ENCODE measurements at places on chromosomes 5 and 9.

DNA sequence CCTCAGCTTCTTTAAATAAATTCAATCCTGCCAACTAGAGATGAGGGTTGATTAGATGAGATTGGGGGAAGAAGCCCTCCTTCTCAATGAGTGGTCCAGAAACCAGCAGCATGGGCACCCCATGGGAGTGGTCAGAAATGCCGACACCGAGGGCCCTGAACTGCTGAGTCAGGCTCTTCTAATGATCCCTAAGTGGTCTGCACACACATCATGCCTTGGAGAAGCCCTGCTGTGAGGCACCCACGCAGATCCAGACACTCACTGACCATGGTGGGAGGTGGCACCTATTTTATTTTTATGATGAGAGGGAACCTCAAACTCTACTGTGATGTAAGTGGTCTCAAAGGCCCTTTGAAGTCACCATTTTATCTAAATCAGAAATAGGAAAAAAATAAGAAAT lies 72.3 kb upstream of the BOD1 start:
- no peak for DNase-seq

DNA sequence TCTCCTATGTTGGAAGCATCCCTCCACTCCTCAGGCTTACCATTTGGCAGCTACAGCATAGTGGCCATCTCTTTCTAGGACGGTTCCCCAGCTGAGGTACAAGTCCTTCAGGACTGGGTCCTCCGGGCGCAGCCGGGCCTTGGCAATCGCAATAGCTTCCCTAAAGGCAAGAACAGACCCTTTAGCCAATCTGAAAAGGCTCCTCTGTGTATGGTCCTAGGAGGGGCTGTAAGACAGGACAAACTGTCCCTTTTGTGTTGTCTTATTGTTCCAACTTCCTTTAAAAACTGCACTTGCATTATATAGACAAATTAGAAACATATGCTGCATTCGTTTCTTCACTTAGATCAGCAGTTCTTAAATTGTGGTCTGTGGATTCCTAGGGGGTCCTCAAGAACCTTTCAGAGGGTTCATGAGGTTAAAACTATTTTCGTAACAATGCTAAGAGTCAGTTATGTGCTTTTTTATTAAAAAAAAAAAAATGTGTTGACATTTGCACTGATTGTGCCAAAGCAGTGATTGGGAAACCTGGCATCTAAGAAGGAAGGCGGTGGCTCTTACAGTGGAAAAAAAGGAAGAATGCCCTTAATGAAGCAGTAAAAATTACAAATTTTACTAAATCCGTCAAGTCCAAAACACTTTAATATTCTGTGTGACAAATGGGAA lies 38.7 kb downstream of the GEMIN5 start:
- DNase-seq, result no peak

DNA sequence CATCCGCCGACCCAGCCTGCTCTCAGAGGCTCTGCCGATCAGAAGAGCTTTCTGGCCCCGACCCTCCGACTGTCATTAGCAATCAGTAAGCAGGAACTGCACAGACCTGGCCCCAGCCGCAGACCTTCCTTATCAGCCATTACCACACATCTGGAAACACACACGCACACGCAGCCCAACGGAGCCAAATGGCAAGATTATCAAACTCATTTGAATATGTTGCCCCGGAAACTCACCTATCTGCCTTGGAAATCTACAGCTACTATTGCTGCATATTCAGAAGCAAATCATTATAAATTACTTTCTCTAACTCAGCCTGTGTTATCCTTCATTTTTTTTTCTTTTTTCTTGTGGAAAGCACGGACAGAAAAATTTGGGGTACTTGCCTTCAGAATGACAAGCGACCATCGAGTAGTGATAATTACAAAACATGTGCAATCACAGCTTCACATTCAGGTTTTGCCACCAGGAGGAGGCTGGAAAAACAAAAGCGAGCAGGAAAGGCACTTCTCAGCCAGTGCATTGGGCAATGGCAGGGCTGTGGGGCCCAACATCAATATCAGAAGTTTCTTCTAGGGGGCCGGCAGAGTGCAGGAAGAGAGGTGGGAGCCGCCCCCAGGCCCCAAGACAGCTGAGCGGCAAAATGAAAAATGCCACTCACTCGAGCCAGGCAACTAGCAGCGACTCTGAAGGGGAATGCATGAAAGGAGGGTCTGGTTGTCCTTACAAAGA lies 122.3 kb downstream of the VAV2 start:
- peak; percentile 14 for DNase-seq

- peak; percentile 50 for DNase-seq
Measured at GRCh38 chr5:180470966-180471582, 23.1 kb upstream of the CNOT6 start.

DNA sequence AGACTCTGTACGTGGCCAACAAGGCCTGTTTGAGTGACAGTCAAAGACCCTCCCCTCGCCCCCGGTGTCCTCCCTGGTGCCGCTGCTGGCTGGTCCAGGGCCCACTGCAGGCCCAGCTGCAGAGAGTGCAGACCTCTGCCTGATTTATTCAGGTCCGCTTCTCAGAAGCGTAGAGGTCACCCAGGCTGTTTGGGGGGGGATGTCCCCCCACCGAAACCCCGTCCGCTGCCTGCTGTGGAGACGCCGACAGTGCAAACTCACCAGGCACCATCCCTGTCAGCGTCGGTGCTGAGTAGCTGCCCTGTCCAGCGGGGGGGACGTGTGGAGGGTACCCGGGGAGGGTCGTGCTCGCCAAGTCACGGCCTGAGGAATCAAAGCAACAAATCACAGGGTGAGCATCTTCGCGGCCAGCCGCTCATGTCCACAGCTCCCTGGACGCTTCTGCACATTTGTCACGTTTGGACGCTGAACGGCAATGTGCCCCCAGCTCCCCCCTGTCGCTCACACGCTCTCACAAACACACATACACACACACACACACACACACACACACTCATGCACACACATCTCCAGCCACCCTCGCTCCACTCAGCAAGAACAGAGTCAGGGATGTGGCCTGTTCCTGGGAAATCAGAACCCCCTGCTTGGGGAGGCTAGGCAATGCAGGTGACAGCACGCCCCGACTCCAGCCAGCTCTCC lies 152.2 kb downstream of the PAX5 start:
- DNase-seq, result no peak

DNA sequence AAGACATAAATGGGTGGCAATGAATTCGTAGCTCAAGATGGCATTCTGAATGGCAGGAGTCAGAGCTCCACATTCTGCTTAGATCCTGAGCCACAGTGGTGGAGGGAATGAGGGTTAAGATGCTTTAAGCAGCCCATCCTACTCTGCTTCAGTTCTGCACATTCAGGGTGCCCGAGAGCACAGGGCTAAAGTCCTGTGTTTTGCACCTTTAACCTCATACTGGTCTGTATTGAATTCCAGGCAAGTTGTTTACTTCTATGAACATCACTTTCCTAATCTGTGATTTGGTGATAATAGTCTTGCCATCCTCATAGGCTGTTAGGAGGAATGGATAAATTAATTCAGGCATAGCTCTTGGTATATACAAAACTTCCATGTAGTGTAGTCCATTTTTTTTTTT lies 321.6 kb upstream of the CD180 start:
- DNase-seq, result no peak

- DNase-seq, result no peak
Measured at GRCh38 chr9:127269449-127269848, 4.9 kb downstream of the GARNL3 start.

GRCh38 chr5:8057769-8058168 lies 188.8 kb downstream of the MTRR start:
- DNase-seq, result no peak

- no peak for DNase-seq
Measured at GRCh38 chr9:27659571-27659970, 86.3 kb upstream of the C9orf72 start.

GRCh38 chr9:134320868-134321471 lies 5.3 kb upstream of the RXRA start:
- DNase-seq, result no peak

- no peak for DNase-seq
Measured at GRCh38 chr5:126514558-126515141, 80.4 kb downstream of the ALDH7A1 start.

DNA sequence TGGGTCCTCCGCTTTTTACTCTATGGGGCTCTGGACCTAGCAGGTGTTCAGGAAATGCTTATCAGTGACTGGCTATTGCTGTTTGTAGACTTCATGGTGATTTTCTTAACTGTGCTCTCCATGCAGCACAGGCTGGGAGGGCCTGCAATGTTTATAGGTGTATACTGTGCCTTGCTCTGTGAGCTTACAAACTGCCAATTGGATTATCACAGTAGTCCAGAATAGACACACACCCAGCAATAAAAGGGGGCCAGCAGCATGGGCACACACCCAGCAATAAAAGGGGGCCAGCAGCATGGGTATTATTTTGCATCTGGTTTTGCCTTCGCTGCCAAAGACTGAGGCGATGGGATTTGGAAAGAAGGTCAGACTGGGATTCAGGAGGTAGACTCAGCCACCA lies 100.0 kb downstream of the CRB2 start:
- DNase-seq, result no peak

DNA sequence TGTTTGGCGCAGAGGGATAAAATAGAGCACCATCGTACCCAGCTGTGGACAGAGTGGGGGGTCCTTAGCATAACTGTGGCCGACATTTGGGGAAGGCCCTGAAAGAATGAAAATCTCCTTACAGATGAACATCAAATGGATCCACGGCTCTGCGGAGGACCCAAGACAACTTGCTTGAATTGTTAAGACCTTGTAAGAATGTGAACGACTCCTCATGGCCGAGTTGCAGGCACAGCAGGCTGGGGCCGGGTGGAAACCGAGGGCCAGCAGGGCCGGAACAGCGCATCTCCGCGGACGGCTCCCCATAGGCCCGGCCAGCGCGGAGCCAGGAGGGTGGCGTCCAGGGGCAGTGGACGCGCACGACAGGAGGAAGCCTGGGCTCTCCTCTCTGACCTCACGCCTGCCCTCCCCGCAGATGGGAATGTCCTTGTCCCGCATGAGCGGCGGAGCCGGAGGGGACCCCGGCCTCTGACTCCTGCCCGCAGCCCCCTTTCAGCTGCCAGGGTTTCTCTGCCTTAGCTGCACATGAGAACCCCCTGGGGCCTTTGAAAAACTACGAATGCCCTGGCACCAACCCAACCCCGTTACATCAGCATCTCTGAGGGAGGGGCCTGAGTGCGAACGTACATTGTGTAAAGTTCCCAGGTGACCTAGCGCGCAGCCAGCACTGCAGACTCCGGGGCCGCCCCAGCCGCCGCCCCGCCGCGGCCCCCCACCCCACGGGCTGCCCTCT lies 36.2 kb upstream of the PTCH1 start:
- peak; percentile 4 for DNase-seq

DNA sequence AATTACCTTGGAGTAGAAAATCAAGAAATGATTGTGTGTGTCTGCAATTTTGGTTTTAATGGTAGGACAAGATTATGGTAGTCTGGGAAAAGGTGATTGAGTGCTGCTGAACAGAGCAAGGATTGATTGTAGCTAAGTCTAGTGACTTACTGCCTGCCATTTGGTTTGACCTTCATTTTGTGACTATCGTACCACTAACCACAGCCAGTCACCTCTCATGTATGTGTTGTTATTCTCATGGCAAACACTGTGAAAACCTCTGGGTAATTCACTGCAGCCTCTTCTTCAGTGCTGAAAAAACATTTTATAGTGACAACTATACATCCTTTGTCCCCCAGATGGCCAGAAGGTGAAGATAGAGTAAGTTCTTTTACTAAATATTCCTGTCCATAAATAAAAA lies 37.5 kb downstream of the CTNNA1 start:
- no peak for DNase-seq

- no peak for DNase-seq
Measured at GRCh38 chr9:120306088-120306487, 273.9 kb downstream of the CDK5RAP2 start.

- no peak for DNase-seq
Measured at GRCh38 chr9:99264070-99264680, 42.1 kb downstream of the SEC61B start.

- DNase-seq, result no peak
Measured at GRCh38 chr5:136686192-136686872, 321.0 kb upstream of the TRPC7 start.

DNA sequence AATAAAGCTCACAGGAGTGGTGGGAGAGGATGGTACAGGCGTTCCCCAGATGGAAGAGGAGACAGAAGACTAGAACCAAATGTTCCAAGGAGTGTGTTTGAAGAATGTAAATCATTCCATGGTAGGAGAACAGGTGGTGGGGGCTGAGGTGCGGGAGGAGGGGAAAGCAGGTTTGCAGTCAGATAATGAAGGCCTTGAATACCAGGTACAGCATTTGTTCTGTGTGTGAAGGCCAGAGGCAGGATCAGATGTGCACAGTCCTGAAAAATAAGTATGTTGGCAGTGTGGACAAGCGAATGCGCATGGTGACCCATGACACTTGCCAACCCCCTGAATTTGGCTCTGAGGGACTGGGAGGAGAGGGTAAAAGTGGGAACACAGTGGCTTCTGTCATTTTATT lies 59.9 kb upstream of the ALDH1B1 start:
- DNase-seq, result no peak

- DNase-seq, result no peak
Measured at GRCh38 chr5:7852542-7852941, 1.6 kb upstream of the CFAP90 start.

DNA sequence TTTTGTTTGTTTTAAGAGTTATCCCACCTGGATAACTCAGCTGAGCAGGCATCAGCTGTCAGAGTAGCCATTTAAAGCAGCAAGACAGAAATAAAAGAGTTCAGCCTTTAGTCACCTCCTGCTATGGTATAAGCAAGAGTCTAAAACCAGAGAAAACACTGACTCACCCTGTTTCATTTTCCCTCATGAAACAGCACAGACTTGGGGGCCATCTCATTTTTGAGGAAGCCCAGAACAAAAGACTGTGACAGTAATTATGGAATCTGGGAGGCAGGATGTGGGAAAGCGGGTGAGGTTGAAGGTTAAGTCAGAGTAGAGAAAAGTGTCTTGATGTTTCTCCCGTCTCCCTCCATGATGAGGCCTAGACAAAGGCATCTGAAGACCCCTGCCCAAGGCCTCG lies 90.2 kb upstream of the FAM174A start:
- no peak for DNase-seq

DNA sequence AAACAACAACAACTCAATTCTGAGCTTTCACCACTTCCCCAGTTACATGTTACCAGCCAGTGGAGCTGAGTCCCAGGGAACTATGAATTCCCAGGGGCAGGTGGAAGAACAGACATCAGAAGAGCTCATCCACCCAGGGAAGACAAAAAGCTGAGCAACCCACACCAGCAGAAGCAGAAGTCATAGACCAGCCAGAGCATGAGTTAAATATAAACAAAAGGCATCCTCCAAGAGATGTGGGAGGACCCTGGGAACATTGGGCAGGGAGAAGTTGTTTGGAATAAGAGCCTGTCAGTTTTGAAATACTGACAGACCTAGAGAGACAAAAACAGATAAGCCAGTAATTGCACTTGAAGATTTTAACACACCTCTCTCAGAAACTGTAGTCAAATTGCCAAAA lies 102.3 kb upstream of the LMX1B start:
- DNase-seq, result no peak
